ENCODE measurements at places on chromosomes 4 and X.
A peak's percentile ranks its signal among the peaks of the same experiment; 100 is the strongest.

GRCh38 chr4:131370846-131371245, 1778.2 kb upstream of the PCDH10 start:
- no peak for DNase-seq

DNA sequence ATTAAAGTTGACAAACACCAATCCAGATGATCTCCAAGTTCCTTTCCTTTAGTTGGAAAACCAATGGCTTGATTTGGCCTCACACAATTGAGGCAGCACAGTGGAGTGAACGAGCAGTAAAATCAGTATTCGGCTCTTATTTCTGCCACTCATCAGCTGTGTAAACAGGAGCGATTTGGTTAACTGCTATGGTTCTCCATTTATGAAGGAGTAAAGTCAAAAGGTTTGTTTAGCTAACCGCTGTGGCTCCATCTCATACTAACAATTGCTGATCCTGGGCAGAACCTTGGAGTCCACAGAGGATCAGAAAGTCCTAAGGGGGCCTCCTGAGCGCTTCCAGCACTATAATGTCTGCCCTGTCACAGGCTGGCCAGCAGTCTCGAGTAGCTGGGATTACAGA, 54.5 kb upstream of the EXOC1L start:
- DNase-seq: no peak

DNA sequence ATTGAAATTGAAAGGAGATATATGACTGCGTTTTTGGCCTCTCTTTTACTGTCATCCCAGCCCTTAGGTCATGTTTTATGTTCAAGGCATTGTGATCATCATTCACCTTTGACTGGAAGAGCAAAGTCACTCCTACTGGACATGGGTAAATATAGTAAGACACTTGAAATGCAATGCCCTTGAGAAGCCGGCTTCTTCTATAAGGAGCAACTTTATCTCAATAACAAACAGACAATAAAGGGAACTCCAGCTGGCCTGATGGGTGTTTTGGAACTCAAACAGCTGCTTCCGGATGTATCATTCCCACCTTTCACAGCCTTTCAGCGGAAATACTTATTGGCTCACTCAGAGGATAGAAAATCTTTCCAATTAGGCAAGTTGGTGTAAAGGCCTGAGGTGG, 65.1 kb upstream of the C4orf54 start:
- no peak for DNase-seq

- DNase-seq: no peak
Observed at GRCh38 chrX:63330681-63331080, 20.5 kb downstream of the SPIN4 start.

- DNase-seq: peak; percentile 40
Observed at GRCh38 chr4:2792711-2793585, at the start of gene SH3BP2. Gene SH3BP2 (plus strand): TSS chr4:2793085. CDS start chr4:2820618, 27,533 bp downstream.

DNA sequence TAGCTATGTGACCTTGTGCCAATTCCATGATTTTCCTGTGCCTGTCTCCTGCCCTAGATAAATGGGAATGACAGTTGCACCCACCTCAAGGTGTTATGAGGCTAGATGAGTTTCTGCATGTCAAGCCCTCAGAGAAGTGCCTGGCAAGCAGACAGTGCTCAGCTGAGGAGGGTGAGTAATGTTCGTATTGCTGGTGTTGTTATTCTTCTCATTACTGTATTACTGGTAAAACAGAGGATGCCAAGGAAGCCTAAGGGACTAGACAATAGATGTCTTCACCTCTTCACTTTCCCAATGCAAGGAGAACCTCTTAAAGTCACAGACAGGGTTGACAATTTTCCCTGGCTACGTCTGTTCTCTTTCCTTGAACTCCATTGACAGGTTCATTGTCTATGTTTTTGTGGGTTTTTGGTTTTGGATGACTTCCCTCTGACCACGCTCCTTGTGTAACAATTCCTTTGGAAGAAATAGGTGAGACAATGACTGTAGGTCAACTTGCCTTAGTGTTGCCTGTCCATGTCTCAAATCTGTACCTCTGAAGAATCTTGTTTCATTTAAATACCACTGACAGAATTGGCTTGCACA, 19.2 kb downstream of the ETDC start:
- no peak for DNase-seq

DNA sequence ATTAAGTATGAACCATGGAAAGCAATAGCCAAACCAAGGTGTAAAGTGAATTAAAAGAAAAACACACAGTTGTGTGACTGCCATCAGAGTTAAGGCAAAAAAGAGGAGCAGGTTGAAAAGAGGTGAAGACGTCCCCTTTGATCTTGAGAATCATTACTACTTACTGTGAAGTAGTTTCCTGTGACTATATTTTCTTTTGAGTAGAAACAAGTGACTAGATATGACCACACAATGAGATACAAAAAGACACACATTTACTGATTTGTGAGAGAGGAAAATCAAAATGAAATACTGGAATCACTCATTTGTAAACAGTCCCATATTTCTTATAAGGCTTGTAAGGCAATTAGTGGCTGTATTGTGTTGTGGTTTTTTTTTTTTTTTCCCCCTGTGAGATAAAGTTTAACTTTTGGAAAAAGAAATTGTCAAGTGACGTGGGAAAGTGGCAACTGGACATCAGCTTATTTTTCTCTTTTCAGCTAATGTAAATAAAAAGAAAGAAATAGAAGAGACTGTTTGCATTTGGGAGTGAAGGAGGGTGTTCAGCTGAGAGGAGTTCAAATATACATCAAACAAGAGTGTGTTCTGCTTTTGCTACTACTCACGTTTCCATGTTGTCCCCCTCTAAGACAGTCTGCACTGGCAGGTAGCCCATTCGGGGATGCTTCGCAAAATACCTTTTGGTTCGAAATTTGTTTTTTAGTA, 106.4 kb upstream of the FTHL17 start:
- DNase-seq: no peak

- no peak for DNase-seq
Observed at GRCh38 chr4:155629183-155629825, 37.3 kb upstream of the GUCY1A1 start.

DNA sequence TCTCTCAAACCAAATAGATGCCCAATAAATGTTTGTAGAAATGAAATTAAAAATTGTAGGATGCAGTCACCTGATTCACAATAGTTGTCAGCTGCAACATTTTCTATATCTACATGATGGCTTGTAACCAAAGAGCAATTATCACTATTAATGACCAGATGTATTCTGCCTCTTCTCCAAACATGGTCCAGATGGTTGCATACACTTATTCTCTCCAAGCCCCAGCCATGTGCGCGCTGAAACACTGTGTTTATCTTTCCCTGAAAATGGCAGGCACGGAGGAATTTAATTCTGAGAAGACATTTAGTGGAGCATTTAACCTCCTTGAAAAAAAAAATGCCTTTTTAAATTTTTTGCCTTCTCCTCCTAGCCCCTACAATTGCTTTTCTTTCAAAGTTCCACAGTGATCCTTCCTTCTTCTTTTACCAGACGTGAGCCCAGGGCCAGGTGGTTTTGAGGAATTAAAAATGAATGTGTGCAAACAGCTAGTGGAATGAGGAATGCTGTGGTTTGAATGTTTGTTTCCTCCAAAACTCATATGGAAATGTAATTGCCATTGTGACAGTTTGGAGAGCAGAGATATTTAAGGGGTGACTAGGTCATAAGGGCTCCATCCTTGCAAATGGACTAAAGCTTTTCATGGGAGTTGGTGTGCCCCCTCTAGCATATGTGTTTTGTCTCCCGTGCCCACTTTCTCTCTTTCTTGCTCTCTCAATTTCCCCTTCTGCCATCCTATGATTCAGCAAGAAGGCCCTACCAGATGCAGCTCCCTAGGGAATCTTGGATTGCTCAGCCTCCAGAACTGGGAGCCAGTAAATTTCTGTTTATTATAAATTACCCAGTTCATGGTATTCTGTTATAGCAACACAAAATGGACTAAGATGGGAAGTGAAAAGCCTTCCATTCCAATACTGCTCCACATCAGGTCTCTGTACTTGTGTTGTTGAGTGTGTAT, 136.0 kb downstream of the GABRB1 start:
- no peak for DNase-seq

GRCh38 chrX:3678328-3678727, 35.1 kb downstream of the PRKX start:
- no peak for DNase-seq

DNA sequence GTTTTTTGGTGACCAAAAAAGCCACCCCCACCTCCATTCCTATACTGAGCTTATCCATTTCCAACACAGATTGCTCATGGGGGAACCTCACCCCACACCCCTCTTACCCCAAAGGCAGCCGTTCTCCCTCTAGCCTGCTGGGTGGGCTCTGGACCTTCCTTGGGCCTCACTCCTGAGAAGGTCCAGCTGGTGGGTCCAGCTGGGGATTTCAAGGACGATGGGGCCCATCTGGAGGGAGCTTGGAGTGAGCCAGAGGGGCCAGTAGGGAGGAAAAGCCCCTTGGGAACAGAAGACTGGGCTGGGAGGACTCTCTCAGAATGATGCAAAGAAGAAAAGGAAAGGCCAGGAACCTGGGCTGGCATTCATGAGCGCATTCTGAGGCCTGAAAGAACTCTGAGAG, 42.0 kb upstream of the PJA1 start:
- no peak for DNase-seq

GRCh38 chrX:883588-883987, 253.0 kb downstream of the SHOX start:
- no peak for DNase-seq

DNA sequence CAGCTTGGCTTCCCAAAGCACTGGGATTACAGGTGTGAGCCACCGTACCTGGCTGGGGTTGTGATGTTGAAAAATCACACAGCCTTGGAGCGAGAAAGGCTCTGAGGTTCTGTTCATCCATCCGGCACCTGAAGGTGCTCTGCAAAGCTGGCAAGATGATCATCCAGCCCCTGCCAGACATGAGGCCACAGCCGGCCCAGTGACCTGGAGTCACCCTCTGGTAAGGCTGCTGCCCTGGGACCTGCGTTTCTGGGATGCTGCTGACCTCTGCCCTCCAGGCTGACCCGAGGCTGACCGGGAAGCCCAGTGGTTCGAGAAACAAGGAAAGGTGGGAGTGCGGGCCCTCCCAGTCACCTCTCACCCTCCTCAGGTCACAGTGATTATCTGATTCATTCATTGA, 13.5 kb upstream of the WFS1 start:
- no peak for DNase-seq

- DNase-seq: no peak
Observed at GRCh38 chr4:105350859-105351490, 122.9 kb downstream of the PPA2 start.

GRCh38 chr4:17898553-17899055, 87.8 kb downstream of the NCAPG start:
- no peak for DNase-seq

- DNase-seq: no peak
Observed at GRCh38 chr4:126860308-126860707, 772.4 kb upstream of the INTU start.

DNA sequence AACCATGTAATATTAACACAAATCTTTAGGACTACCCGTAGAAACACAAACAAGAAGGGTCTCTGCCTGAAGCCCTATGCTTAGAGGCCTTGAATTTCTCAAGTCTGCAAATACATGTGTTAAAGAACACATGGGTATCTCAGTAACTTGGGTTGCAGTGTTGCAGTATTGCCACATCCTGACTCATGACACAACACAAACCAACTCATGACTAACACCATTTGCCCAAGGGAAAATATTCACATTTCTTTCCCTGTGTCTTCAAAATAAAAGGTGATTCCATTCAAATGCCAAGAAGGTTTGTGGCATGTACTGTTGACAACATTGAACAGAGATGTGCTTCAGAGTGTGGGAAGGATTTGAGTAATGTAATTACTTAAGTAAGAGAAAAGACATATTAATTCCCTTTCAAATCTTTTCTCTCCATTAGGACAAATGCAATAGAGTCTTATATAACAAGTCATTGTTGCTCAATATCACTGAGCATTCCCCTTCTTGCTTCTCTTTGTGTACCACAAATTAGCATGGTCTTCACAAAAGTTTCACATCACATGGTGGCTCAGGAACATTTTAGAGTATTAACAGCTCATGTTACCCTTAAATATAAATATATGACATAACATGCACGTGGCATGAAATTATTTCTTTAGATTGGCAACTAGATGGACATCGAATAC, 487.1 kb downstream of the STPG2 start:
- no peak for DNase-seq
